ENCODE measurements at places on chromosomes 6 and 20.

GRCh38 chr6:166707045-166707444 lies 80.0 kb upstream of the RPS6KA2 start:
- peak; percentile 12 for DNase-seq

DNA sequence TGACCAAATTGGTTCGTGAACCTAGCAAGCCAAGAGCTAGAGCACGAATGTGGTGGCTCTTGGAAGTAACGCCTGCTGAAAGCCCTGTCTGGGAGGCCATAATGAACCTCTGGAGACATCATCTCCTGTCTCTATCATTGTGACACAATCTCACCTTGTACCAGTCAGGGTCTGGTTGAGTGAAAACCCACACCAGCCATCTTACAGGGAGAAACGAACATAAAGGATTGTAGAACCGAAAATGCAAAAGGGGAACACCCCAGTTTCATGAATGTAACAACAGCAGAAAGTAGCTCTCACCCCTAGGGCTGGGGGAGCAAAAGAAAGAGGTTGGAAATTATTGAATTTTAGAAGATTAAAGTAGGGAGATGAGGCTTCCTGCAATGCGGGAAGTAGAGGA lies 50.9 kb upstream of the TAB2 start:
- DNase-seq, result no peak

GRCh38 chr20:36177716-36178115 lies 23.2 kb downstream of the EPB41L1 start:
- no peak for DNase-seq

GRCh38 chr6:149938571-149939355 lies 3.1 kb upstream of the ULBP2 start:
- DNase-seq, result no peak

- no peak for DNase-seq
Observed at GRCh38 chr6:158461954-158462353, 97.9 kb upstream of the TMEM181 start.

GRCh38 chr6:105740946-105741645 lies 338.2 kb upstream of the PREP start:
- no peak for DNase-seq

DNA sequence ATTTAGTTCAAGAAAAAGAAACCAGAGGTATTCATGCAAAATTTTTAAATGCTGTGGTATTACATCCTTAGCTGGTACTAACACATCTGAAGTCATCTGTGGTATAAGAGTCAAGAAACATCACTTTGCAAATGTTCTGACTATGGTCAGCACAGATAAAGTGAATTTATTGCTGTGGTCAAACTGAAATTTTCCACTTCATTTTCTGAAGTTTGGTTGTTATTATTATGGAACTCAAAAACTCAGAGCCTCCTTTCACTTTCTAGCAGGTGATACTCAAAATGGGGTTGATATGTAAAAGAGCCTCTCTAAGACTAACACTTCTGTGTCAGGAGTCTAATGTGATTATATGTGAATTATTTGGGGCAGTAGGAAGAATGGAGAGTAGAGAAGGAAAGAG lies 257.8 kb downstream of the RNGTT start:
- DNase-seq, result no peak

- no peak for DNase-seq
Observed at GRCh38 chr6:727856-728255, 34.9 kb upstream of the EXOC2 start.

GRCh38 chr6:1770435-1770843 lies 160.7 kb downstream of the FOXC1 start:
- no peak for DNase-seq

DNA sequence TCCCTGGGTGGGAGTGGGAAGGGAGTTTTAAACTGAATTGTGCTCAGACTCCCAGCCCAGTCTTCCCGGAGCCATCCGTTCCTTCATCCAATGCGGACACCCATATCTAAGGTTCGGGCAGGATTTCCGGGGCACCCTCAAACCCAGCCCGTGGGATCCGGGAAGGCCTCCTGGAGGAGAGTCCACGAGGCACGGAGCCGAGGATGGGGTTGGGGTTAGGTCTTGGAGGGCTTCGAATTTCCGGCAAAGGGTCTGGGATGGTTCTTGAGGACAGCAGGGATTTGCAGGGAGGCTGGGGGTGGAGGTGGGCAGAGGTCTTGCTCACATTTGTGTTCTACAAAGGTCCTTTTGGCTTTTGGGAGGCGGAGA lies 49.5 kb upstream of the SLC32A1 start:
- DNase-seq, result no peak

DNA sequence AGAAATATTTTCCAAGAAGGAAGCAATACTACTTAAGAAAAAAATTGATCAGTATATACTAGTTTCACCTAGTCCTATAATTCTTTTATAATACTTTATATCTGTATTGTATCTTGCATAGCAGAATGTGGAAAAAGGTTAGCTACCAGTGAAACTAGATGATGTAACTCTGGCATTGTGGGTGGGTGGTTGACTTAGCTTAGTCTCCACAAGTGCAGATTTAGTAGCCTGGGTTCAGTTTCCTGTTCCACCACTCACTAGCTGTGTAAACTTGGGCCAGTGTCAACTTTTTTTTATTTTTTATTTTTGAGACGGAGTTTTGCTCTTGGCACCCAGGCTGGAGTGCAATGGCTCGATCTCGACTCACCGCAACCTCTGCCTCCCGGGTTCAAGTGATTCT lies 2.0 kb downstream of the MUC21 start:
- DNase-seq, result no peak

DNA sequence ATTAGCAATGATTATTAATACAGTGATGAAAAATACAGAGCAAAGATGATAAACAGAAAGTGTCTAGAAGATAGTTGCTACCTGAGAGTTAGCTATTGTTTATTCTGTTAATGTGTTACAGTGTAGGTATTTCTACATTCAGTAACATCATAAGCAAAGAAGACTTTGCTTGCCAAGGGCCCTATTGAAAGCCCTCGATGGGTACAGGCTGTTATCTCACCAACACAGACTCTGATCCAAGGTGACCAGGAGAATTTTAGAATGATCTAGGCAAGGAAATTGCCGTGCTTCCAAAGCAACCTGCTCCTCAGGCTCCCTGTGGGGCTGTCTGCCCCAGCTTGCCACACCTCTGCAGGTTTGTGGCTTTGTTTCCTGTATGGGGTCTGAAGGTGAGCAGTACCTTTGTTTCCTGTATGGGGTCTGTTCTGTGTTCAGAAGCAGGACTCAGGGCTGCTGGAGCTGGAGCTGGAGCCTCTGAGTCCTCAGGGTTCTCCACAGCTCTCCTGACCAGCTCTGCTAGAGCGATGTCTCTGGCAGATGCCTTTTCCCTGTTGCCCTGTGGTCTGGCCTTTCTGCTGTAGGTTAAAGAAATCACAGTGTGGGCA lies 32.5 kb downstream of the PHACTR3 start:
- DNase-seq, result no peak

DNA sequence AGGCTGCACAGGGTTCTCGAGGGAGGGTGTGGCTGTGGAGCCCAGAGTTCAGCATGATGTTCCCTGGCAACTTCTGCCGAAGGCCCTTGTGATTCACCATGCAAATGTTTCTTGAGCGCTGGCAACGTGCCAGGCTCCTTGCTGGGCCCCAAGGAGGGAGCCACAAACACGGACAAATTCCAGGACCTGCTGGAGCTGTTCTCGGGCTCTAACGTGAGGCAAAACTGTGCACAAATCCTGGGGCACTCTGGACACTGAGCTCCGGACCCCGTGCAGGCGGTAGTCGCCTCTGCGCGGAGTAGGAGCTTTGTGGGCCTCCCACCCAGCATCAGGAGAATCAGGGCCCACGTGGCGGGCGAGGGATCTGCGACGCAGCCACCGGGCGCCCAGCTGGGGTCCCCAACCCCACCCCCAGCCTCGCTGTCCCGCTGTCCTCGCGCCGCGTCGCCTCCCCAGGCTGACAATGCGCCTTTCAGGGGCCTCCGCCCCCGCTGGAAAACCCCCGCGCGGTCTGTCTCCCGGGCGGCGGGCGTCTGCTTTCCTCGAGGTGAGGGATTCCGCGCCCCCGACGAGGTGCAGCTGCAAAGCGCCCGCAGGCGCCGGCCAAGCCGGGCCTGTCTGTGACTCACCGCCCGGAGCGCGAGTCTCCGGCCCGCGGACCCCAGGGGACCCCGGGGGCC lies 31.7 kb upstream of the SCUBE3 start:
- DNase-seq, result no peak

- no peak for DNase-seq
Observed at GRCh38 chr6:25302677-25303128, 23.5 kb downstream of the CARMIL1 start.

DNA sequence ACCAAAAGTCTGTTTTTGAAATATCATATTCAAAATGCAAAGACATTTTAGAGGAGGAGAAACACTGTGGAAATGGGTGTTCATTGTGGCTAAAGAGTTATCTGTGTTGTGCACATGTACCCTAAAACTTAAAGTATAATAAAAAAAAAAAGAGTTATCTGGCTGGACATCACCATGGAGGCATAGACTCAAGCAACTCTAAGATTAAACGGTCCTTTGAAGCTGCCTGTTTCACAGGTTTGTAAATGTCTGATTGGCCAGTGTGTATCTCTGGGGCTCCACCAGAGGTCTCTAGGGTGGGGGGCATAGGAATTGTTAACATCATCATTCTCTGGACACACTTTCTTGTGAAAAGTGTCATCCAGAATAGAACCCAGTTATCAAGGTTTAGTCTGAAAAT lies 39.2 kb downstream of the TSPYL4 start:
- no peak for DNase-seq

- DNase-seq, result peak; percentile 35
Observed at GRCh38 chr20:31569163-31570020, 35.7 kb upstream of the ID1 start.

GRCh38 chr6:111942561-111942960 lies 69.3 kb upstream of the FYN start:
- no peak for DNase-seq

GRCh38 chr6:35663447-35664235 lies 25.1 kb downstream of the FKBP5 start:
- DNase-seq, result no peak

DNA sequence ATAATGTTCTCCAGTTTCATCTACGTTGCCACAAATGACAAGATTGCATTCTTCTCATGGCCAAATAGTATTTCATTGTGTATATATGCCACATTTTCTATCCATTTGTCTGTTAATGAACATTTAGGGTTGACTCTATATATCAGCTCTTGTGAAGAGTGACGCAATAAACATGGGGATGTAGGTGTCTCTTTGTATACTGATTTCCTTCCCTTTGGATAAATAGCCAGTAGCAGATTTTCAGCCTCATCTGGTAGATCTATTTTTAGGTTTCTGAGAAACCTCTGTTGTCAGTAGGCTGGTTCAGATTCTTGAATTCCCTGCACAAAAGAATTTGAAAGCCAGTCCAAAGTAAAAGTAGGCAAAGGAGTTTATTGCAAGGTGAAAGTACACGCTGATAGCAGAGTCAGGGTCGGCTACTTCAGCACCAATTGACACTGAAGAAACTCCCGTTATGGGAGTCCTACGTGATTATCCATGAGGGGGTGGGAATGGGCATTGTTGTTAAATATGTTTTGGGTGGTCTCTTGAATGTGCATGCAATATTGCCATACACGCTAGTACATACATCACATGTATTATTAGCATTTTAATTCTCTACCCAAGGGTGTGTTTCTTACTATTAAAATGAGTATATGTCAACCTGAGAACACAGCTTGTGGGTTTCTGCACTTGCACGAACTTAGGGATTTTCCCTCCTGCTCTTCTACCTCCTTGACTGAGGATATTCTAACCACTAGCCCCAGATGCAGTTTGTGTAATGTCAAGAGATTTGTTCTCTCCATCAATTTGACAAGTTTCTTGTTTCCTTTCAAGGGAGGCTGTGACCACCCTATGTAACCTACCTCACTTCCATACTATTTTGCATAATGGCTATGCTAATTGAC lies 14.4 kb upstream of the SLC17A2 start:
- DNase-seq, result no peak

GRCh38 chr20:49666911-49667310 lies 46.8 kb downstream of the B4GALT5 start:
- no peak for DNase-seq

- no peak for DNase-seq
Observed at GRCh38 chr6:138161088-138161337, 726 bp upstream of the ARFGEF3 start.

DNA sequence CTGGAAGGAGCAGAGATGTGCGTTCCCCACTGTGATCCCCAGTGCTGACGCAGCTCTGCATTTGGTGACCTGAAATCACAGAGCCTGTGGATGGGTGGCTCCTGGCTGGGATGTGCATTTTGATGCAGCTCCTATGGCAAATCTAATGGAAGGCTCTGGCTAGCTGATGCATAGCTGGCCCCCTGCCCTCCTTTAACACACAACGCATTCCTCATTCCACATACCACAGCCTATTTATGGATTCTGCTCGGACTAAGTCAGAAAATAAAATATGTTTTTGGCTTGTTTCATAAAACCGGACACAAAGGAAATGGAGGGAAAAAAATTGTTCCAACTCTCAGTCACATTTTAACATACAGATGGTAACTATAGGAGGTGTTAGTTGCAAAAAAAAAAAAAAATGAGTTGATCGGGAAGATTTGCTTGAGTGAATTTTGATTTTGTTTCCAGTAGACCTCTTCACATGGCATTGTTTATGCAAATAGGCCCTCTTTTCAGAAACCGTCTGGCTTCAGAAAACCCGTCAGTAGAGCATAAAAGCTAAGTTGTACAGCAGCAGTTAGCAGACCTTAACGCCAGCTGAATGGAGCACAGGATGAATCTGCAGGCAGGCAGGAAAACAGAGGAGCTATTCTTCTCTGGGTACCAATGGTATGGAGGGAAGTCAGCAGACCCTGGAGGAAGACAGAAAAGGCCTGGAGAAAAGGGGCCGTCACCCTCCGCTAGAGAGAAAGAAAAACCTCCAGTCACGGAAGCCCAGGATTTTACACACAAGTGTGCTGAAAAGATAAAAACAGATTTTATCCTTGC lies 215.4 kb downstream of the HDGFL1 start:
- DNase-seq, result peak; percentile 52

GRCh38 chr20:38969708-38970107 lies 7.6 kb downstream of the DHX35 start:
- DNase-seq, result no peak

- DNase-seq, result no peak
Observed at GRCh38 chr6:137638926-137639706, 144.9 kb upstream of the OLIG3 start.

GRCh38 chr20:49775229-49775693 lies 37.4 kb upstream of the SLC9A8 start:
- DNase-seq, result no peak

DNA sequence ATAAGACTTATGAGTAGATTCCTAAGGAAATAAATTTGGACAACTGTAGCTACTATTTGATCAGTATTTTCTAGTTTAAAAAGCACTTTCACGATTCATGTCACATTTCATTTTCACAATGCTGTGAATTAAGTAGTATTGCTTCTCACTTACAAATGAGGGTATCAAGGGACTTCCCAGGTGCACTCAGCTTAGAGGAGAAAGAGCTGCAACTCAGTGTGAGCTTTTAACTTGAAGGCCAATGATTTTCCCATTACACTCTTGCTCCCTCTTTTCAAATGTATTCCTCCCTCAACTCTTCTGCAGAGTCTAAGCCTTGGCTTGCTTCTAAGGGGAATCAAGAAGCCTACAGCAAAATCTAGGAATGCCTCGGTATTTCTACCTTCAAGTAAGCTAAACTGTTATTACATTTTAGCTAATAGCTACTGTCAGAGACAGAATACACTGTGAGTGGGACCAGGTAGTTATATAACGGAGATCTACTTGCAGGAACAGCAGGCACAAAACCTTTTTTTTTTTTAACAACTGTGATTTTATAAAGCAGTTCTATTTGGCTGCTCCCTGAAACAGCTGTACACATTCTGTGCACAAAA lies 339.0 kb downstream of the SYNE1 start:
- DNase-seq, result no peak
